ENCODE measurements at places on chromosomes 3 and 15. TPM values are rescaled to one million over a fixed set of nuclear protein-coding genes. Genes with fewer than 3 reads are reported as not detected.
A peak's percentile ranks its signal among the peaks of the same experiment; 100 is the strongest.

Gene NEK10
- 16.9 TPM for total RNA-seq

GRCh38 chr3:110381992-110382391 lies 689.6 kb upstream of the NECTIN3 start:
- DNase-seq, result no peak

GRCh38 chr3:175896655-175897054 lies 1037.5 kb downstream of the NAALADL2 start:
- DNase-seq, result no peak

Gene MLF1
- total RNA-seq, result 234 TPM

DNA sequence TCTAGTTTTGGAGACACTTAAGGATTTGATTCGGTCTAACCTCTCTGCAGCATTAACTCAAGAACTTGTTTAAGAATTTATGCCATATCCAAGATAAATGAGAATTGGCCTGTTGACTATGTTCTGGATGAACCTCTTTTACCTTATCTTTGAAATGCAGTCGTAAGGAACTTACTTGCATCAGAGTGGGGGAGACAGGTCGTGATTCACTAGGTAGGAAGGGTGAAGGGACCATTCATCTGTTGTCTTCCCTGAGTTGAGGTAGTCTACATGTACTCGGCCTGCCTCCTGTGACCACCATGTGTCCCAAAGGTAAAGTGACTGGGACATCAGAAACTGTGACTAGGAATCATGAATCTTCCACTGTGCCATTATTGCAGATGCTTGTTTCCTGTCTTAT lies 248.0 kb upstream of the P2RY1 start:
- no peak for DNase-seq

DNA sequence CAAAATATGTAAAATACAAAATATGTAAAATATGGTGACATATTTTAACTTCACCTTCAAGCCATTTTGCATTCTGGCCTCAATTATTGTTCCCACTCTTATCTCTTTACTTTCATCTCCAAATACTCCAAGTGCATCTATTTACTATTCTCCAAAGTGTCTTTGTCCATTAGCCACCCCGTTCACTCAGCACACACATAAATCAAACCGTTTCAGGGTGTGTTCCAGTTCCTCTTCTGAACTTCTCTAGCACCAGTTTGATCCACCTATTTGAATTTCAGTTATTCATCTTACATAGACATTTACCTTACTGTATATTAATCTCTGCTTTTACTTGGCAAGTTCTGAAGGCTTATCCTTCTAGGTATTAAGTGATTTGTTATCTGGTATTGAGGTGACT lies 45.1 kb downstream of the SGO1 start:
- no peak for DNase-seq

- DNase-seq, result no peak
These were observed 151.4 kb downstream of the RPLP1 start for GRCh38 chr15:69604072-69604411.

DNA sequence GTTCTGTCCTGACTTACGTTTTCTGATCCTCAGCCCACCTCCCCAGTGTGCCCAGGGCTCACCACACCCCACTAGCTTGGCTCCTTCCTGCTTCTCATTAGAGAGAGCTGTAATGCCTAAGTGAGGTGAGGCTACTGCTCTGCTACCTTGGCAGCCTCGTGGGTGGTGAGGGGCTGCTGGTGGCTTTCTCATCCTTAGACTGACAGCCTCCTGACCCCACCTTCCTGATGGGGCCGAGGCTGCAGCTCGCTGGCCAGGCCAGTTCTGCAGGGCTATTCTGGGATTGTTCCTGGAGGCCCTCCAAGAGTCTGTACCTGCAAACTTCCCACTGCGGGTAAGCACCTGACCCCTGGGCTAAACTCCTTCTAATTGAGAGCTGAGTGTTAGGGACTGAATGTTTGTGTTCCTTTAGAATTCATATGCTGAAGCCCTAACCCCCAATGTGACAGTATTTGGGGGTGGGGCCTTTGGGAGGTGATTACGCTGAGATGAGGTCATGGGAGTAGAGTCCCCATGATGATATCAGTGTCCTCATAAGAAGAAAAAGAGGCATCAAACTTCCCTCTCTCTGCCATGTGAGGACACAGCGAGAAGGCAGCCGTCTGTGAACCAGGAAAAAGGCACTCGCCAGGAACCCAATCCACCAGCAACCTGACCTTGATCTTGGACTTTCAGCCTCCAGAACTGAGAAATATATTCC lies 38.1 kb upstream of the IQSEC1 start:
- peak; percentile 44 for DNase-seq

DNA sequence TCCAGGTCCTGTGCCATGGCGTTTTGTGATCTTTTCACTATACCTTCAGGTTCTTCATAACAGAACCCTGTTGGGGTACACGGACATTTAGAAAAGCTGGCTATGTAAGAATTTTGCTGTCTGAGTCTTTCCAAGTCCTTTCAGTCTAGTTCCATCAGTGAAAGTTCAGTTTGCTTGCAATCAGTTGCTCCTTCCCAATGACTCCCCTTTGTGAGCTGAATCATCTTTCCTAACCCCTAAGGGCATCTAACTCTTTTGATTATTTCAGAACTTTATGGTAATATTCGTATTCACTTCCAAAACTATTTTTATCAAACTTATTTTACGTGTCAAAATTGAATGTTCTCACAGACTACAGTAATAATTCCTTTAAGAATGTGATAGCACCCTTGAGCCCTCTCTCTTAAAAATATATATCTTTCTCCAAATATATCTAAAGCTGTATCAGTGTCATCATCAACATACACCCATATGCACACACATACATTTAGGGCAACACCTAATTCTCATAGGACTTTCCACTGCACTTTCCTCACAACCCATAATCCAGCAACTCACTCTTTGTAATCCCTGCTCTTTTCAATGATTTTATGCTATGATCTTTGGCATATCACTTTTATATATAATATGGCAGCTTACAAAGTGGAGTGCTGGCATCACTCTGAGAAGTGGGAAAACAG lies 263.7 kb downstream of the GBE1 start:
- DNase-seq, result no peak

DNA sequence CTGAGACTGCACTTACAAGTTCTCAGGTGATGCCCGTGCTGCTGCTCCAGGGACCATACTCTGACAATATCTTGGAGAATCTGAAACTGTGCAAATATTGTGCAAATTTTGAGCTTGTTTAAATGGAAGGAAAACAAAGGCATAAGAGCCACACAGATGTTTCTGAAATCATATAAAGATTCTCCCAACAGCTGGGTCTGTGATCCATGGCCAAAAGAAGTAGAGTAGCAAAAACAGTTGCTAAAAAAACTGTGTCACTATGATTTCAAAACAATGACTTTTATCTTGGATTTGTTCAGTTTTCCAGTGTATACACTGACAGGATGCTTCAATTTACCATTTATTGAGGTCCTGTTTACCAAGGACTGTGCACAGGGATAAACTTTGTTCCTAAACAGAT lies 25.3 kb downstream of the NPTN start:
- DNase-seq, result no peak

Gene CTXN2
- not detected for total RNA-seq

DNA sequence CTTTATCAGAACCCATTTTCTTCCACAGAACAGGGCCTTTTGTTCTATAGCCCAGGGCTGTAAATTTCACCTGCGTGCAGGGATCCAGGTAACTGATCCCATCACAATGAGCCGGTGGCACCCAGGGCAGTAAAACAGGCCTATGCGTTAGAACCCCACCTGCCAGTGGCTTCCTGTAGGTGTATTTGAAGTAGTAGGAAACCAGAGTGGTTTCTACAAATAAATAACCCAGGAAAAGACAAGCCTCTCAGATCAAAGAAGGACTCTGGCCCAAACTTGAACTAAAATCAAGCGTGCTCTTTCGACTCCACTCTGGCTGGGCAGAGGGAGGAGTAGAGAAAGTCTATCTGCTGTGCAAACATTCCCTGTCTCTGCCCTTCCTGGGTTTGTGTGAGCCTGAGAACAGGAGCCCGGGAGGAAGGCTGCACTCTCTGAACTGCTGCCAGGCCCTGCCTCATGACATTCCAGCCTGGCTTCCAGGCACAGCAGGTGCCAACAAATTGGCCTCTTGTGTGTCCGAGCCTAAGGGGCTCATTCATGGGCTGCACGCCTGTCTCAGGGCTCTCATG lies 77.7 kb downstream of the CEMIP start:
- DNase-seq, result peak; percentile 83

GRCh38 chr3:140568842-140569520 lies 108.9 kb upstream of the TRIM42 start:
- DNase-seq, result peak; percentile 86

GRCh38 chr3:193271101-193271840 lies 30.2 kb downstream of the PLAAT1 start:
- no peak for DNase-seq

DNA sequence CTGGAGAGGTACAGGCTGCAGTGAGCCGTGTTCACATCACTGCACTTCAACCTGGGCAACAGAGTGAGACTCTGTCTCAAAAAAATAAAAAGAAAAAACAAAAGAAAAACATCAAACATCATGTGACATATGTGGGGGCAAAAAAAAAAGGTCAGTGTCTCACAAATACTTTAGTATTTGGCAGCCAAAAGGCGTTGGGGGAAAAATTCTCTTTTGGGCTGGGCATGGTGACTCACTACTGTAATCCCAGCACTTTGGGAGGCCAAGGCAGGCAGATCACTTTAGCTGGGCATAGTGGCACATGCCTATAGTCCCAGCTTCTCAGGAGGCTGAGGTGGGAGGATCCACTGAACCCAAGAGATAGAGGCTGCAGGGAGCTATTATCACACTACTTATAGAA lies 47.6 kb downstream of the TMCC1 start:
- no peak for DNase-seq

DNA sequence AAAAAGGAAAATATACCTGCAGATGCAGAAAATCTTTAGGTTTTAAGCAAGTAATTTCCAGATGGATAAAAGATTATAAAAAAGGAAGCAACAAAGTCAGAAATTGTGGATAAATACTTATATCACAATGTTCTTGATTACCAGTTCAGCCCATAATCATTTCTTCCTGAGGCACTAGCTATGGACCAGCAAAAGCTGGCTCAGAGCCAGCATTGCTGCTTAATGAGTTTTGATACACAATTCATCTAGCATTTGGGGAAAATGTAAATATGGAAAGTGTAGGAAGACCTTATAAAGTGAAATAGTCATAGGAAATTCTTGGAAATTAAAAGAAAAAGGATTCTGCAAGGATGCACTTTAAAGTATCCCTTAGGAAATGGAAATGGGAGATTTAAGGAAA lies 168.3 kb upstream of the GBE1 start:
- DNase-seq, result no peak

DNA sequence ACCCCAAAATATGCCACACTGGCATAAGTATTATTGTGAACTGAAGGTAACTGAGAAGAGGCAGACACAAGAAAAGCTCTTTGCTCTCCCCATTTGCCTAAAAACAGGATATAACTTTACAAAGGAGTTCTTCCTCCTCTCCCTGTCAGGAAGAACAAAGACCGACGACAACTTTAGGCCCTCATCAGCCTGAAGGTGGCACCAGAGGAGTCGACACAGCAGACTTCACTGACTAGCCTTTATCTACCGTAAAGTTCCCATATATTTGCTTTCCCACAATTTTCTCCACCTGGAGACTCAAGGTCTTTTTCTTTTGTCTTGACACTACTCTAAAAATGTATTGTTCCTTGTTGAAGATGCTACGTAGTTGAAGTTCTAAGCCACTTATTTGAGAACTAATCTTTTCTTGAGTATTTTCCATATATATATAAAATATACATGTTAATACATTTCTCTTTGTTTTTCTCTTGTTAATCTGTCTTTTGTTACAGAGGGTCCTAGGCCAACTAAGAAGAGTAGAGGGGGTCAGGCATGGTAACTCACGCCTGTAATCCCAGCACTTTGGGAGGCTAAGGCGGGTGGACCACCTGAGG lies 16.2 kb upstream of the XIRP1 start:
- DNase-seq, result peak; percentile 53

DNA sequence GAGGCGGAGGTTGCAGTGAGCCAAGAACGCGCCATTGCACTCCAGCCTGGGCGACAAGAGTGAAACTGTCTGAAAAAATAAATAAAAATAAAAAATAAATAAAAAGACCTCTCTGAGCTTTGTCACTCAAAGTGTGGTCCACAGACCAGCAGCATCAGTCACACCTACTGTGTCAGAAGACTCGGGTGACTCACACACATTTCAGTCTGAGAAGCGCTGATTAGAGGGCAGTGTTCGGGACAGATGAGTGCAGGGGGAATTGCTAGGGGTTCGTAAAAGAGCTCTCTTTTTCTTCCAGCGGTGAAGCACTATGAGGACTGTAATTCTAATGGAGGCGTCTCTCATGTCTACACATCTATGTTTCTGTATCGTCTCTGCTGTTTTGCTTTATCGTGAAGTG lies 5.7 kb downstream of the PODXL2 start:
- no peak for DNase-seq

GRCh38 chr3:23775254-23775909 lies 30.4 kb upstream of the UBE2E1 start:
- no peak for DNase-seq

DNA sequence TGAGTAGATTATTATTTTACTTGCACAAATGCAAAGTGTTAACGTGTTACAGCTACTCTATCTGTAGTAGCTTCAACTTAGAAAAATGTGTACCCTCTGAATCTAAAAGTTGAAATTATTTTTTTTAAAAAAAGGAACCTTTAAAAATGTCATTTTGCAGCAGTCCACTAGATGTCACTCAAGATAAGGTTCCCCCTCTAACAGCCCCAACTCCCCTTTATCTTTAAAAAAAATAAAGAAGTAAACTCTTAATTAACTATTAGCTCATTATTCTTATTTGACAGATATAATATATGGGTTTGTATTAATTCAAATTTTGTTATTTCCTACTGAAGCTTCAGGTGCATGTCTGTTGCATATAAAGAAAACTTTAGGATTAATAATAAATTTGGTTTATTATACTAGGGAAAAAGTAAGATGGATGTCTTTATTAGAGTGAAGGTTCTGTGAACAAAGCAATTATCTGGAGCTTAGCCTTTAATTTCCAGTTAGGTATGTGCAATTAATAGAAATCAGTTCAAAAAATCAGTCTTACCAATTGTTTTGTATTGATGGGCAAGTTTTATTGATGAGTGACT lies 288.5 kb downstream of the VGLL3 start:
- DNase-seq, result no peak

Gene TMEM62
- total RNA-seq, result 11.6 TPM

DNA sequence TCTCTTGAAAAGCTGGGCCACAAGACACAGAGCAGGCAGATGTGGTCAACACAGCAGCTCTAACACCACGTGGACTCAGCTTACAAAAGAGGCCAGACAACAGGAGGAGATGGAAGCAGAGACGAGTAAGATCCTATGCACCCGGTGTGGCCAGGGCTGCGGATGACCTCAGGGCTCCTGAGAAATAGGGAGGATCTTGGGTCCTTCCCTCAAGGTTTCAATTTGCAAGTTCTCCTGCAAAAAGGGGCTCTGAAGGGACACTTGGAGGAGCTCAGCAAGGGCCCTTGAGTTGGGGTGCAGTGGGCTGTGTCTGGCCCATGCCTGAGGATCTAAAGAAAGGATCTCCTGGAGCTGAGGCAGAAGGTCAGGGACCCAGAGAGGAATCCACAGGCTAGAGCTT lies 249.5 kb upstream of the IGF1R start:
- no peak for DNase-seq

Gene PAQR9
- 19.1 TPM for total RNA-seq

Gene PTPN9
- 6.6 TPM for total RNA-seq
